Activated naive CD4-positive, alpha-beta T cell treated with anti-CD3 and anti-CD28 coated beads, Interleukin-2, amount 50 U/mL, for 72 hours (primary cell): ENCODE measurements at places on chromosomes 3 and 15.

GRCh38 chr3:169256796-169257522 lies 406.6 kb downstream of the MECOM start:
- DNase-seq: no peak

- DNase-seq: no peak
Measured at GRCh38 chr3:41997702-41998550, 36.0 kb upstream of the ULK4 start.

DNA sequence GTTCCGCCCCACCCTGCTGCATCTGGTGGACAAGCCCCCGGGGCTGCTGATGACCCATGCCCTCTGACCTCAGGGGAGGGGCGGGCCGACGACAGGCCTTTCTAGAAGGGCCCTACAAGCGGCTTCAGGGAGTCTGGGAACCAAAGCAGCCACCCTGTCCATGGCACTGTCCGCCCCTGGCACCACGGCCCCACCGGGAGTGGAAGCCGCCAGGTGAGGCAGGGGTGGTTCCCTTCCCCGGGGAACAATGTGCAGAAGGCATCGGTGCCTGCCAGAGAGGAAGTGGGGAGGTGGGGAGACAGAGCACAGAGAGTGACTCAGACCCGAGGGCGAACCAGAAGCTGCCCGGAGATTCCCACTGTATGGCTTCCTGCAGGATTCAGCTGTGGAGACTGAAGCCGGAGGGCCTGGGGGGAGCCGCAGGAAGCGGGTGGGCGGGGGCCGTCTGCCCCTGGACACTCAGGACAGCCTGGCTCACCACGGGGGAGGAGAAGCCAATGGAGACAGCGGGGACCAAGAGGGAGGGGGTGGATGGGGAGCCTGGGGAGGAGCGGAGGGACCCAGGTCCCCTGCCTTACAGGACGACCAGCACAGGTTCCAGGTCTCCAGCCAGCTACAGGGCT lies 134.0 kb downstream of the TPRA1 start:
- no peak for DNase-seq

DNA sequence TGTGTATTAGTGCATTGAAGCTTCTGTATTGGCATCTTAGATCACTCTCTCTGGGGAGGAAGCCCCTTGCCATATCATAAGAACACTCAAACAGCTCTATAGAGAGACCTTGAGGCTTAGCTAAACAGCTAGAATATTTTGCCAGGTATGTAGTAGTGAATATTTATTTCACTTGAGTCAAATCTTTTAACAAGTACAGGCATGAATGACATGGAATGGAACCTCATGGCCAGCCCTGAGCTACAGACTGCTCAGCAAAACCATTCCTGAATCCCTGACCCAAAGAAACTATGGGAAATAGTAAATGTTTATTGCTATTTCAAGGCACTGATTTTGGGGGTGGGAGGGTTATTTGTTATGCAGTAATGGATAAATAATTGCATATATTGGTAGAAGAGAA lies 604.8 kb downstream of the MECOM start:
- no peak for DNase-seq

DNA sequence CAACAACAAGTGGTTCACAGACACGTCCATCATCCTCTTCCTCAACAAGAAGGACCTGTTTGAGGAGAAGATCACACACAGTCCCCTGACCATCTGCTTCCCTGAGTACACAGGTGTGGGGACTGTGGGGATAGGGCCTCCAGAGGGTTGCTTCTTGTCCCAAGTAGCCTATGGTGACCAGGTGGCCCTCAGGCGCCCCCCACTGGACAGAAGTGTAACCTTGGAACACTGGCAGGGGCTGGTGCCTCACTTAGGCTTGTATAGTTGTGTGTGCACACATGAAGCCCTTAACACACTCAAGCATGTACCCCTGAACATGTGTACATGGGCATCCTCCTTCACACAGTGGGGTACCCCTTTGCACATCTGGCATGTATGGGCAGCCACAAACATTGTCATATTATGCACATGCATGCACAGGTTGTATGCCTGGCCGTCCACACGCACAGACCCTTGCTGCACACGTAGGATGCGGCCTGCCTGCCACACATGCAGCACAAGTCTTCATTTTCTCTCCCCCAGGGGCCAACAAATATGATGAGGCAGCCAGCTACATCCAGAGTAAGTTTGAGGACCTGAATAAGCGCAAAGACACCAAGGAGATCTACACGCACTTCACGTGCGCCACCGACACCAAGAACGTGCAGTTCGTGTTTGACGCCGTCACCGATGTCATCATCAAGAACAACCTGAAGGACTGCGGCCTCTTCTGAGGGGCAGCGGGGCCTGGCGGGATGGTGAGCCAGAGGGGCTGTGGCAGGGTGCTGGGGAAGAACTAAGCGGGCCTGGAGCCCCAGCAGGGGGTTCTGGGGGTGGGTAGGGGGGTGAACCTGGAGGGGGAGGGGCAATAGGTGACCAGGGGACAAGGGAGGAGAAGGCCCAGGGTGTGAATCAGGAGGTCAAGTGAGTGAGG lies 11.7 kb upstream of the SEMA3B start:
- no peak for DNase-seq

GRCh38 chr15:100695048-100695447 lies 92.7 kb downstream of the ASB7 start:
- no peak for DNase-seq

DNA sequence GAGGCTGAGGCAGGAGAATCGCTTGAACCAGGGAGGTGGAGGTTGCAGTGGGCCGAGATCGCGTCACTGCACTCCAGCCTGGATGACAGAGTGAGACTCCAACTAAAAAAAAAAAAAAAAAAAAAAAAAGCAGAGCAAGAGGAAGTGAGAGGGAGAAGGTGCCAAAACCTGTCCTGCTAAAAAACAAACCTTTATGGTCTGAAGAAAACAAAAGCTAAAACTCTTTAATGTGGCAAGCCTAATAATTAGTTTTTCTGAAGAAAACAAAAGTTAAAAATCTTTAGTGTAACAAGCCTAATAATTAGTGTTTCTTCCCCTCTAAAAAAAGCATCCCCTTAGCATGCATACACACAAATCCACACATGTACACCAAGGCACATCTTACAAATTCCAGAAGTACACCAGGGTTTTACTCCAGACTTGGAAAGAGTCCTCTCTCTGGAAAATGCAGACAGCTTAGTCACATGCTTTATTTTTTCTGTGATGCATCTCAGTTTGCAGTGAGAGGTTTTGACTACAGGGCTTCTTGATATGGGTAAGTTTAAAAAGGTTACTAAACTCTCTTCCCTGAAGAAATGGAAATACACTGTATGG lies 65.9 kb downstream of the HACD2 start:
- DNase-seq: no peak
